Activated gamma-delta T cell treated with Interleukin-2 at 50 U/mL for 16 hours (primary cell): ENCODE measurements at places on chromosomes 16 and 17.
A peak's percentile ranks its signal among the peaks of the same experiment; 100 is the strongest.

DNA sequence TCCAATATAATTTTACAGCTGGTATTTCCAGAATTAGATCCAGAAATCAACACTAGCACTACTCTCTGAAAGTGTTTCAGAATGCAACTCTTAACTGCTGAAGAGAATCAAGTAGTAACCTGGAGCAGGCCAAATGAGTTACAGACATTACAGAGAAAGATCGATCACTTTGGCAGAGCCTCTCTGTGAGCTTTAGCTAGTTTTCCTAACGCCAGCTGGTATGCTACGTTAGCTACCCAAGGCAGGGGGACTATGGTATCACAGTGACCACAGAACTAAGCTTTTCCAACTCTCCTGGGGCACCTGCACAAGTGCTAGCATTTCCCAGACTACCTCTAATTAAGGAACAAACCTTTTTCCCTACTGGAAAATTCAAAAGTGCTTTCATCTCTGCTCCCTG lies 30.4 kb downstream of the TRAF4 start:
- no peak for DNase-seq

DNA sequence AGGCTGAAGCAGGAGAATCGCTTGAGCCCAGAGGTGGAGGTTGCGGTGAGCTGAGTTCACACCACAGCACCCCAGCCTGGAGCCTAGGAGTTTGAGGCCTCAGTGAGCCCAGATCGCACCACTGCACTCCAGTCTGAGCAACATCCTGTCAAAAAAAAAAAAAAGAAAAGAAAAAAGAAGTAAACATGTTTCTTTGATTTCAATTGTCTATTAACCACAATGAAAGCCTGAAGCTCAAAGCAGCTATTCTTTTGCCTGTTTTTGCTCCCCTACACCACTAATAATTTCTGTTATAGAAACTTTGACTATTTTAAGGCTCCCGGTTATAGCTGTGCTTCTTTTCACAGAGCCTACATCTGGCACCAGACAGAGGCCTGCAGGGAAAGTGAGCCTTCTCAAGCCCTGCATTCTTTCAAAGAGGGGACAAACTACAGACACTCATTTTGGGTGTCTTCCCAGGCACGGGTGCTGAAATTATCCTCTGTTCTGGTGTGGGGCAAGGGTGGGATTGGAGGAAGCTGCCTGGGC lies 14.2 kb upstream of the SLC52A1 start:
- peak; percentile 75 for DNase-seq

- DNase-seq: peak; percentile 26
These were observed 552 bp downstream of the C17orf58 start for GRCh38 chr17:67995570-67996263.

GRCh38 chr17:75430159-75430974 lies 24.9 kb upstream of the GRB2 start:
- no peak for DNase-seq

GRCh38 chr17:65609286-65609685 lies 47.8 kb upstream of the AXIN2 start:
- no peak for DNase-seq

DNA sequence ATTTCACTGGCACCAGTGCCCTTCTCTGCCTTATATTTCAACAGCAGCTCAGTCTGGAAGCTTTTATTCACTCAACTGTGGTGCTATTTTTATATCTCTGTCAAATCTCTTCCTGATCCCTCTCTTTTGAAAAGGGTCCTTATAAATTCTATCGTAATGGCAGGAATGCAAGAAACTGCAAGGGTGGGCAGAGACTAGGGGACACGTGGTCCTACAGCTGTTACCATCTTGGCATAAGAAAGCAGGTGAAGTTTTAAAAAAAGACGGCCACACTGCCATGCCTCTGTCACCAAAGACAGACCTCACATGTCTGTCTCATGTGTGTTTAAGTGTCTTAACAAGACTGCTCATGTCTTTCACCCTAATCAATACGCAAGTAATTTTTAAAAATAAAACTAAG lies 368.4 kb upstream of the CDH11 start:
- DNase-seq: no peak

DNA sequence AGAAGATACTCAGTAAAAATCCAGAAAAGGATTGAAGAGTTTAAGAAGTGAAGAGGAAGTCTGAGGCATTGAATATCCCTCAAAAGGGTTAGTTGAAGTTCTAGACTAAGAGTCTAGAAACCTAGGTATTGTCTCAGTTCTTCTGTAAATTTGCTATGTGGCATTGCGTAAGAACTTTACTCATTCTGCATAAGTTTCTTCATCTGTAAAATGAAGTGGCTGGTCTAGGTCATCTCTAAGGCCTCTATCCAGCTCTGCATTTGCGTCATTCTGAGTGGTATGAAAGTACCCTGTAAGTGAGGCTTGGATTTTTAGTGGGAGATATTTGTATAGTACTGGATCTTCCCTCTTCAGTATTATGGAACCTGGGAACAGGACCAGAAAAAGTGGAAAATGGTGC lies 130.2 kb downstream of the MYO1D start:
- DNase-seq: no peak

- no peak for DNase-seq
These were observed 9.2 kb downstream of the CA5A start for GRCh38 chr16:87927195-87927562.

DNA sequence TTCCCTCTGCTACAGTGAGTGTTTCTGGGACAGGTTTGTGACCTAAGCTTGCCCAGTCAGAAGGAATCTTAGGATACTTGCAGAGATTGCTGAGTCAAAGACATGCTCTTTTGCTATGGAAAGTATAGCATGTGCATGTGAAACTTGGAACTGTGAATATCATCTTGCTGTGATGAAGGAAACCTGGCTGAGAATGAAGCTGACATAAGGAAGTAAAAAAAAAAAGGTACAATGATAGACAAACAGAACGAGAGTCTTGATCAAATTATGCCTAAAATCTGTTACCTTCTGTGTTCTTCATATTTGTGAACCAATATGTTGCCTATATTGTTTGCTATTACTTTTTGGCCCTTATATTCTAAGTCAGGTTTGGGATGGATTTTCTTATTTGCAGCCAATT lies 525.7 kb downstream of the NPIPA7 start:
- DNase-seq: no peak

- DNase-seq: no peak
These were observed 71.9 kb downstream of the NXN start for GRCh38 chr17:907725-908124.

DNA sequence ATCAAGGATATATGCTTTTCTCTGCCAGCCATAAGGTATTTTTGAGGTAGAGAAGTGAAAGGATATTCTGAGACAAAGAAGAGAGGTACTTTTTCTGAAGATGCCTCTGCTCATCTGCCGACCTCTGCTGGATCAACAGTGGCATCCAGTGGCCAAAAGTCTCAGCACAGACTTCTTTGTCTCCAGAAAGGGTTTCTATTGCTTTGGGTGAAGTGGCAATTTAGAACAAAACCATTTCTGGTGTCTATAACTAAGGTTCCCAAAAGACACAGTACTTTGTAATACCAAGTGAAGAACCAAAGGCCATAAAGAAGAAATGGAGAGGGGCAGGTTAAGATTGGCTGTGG lies 155.2 kb upstream of the C17orf78 start:
- DNase-seq: peak; percentile 18

DNA sequence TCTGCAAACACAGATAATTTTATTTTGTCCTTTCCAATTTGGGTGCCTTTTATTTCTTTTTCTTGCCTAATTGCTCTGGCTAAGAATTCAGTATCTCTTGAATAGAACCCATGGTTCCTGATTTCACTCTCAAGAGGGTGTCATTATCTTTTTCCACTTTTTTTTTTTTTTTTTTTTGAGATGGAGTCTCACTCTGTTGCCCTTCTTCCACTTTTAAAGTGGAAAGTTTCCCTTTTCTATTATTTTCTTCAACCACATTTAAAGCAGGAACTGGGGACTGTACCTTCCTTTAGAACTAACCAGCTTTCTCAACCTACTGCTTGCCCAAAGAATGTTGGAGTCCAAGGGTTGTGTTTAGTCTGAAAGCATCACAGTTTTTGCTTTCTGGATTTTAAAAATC lies 31.1 kb downstream of the SLFN11 start:
- DNase-seq: no peak

GRCh38 chr16:68356919-68357286 lies 46.1 kb downstream of the PRMT7 start:
- no peak for DNase-seq

DNA sequence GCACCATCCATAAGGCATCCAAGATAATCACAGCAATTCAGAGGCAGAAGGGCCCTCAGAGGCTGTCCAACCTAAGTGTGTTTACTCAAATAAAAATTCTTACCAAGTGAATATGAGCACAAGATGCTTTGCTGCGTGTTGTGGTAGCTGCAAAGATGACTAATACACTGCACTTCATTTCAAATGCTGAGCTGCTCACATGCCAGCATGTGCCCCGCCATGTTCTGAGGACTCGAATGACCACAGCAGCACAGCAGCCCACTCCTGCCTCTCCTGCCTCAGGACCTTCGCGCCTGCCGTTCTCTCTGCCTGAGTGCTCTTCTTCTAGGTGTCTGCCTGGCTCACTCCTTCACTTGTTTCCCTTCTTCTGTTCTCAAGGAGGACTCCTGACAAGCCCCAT lies 19.0 kb downstream of the PIK3R5 start:
- no peak for DNase-seq

DNA sequence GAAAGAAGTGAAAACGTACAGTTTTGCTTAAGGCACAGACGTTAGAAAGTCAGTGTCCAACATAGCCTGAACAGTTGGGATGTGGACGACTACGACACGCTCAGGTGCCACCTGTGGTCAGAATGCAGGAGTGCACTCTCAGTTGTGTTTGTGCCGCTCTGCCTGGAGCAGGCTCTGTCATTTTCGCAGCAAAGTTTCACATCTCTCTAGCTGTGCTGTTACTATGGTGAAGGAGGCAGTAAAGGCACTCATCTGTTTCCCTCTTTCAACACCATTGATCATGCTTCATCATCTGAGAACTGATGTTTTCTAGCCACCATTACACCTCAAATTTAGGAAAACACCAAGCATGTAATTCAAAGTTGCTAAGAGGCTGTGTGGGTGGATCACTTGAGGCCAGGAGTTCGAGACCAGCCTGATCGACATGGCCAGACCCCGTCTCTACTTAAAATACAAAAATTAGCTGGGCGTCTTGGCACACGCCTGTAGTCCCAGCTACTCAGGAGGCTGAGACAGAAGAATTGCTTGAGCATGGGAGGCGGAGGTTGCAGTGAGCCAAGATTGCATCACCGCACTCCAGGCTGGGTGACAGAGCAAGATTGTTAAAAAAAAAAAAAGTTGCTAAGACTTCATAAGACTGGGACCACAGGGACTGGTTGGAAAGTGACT lies 44.9 kb upstream of the DNAJA2 start:
- peak; percentile 6 for DNase-seq

DNA sequence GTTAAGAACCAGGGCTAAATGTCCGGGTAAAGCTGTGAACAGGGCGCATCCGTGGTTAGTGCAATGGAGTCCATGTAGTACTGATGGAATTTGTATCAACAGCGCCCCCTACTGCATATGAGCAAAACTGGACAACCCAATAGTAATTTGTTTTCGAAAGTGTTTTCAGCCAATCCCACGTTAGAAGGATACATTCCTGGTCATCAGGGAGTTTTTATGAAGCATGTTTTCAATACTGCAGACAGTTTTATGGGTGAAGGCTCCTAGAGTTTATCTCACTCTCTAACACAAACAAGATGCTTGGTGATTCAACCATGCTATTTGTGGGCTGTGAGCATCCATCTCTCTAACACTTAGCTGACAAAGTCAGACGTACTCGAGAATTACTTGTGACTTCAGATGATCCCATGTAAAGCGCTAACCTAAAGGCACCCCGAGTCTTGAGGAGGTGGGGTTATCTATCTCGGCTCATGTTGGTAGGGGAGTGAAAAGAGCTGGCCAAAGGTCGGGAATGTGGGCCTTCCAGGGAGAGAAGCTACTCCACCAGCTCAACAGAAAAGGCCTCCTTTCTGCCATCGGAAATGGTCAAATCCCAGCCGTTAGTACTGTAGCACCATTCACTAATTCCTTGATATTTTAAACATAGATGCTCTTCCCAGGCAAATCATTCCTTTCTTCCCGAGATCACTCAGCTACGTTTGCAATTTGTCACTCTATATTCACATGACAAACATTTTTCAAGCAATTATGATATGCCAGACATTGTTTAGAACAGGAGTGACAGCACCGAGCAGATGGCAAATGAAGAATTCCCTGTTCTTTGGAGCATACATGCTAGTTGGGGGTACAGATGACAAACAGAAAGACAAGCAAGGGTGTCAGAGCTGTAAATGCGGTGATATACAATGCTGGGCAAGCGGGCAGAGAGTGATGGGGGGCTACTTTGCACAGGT lies 46.9 kb upstream of the HNF1B start:
- DNase-seq: peak; percentile 23

DNA sequence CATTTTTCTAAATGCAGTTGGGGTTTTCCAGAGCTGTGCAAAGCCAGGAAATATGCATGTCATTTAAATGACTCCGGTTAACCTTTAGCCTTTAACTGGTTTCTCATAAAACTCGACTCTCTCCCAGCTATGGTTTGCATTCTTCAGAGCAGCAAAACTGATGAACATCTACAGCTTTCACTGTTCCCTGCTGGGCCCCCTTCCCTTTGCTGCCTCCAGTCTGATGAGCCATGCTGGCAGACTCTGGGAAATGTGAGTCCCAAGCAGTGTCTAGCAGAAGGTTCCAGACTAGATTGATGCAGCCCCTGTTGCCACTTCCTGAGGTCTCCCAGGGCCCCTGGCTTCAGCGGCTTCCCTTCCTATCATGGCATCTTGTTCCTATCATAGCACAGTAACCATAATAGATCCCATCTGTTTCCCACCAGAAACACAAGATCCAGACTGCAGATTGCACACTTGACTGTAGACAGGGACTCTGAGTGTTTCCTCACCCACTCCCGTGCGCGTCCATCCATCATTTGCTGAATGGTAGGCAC lies 135.4 kb downstream of the CLEC16A start:
- DNase-seq: no peak

DNA sequence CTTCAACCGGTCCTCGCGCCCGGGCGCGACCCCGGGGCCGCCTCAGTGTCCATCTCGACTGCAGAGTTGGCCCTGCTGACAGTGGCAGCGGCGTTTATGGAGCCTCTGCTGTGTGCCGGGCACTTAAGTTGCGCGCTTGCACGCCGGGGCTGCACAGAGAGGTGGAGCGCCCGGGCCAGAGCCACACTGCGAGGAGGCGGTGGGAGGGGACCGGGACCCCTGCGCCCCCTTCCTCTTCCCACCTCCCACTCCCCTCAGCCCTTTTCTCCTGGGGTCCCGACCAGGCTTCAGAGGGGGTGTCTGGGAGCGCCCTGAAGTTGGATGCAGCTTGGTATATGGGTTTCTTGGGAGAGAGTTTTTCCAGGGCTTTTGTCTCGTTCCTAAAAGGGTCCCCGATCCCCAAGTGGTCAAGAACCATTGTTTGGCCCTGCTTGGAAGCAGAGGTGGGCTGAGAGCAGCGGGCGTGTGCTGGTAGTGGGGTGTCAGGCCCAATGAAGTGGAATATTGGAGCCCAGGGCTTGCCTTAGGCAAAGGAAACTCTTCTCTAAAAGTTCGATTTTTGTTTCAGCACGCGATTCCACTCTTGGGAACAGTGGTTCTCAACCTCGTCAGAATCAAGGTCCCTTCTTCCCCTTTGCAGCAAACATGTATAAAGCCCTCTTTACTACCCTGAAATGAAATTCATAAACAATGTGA lies 605 bp downstream of the MRTFB start:
- DNase-seq: no peak
